CD4-positive, alpha-beta T cell treated with Interleukin-21 for 1 hour (primary cell): ENCODE measurements at places on chromosomes 5 and 9.
A peak's percentile ranks its signal among the peaks of the same experiment; 100 is the strongest.

DNA sequence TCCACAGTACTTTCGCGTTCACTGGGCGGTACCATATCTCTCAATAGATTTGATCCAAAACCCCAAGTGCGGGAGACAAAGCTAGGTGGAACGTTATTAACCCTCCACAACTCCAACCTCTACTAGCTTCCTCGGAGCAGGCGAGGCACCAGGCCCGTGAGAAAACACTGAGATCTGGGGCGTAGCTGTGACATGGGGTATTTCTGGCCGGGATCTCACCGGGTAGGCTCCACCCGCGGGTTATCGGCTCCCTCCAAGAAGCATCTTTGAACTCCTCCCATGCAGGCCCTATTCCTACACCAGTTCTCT lies 350 bp upstream of the SLC25A46 start:
- no peak for DNase-seq

- DNase-seq, result no peak
Observed at GRCh38 chr5:171469326-171469725, 49.9 kb downstream of the FGF18 start.

- DNase-seq, result no peak
Observed at GRCh38 chr9:135144581-135145170, 57.2 kb downstream of the OLFM1 start.

- no peak for DNase-seq
Observed at GRCh38 chr5:134642931-134643530, 5.6 kb upstream of the SEC24A start.

DNA sequence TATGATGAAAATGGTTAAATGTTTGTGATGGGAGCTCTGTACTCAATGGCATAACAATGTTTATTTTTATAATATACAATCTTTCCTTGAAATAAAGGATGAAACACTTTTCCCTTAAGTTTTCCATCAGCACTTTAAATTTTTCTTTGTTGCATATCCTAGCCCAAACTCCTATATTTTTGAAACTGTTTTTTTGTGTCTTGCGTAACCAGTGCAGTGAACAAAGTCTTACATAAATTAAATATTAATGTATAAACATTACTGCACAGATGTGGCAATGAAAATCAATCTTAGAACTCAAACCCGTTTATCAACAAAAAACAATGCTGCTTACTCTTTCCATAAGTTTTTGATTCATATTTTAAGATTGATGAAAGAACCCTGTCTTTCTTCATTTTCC lies 34.1 kb upstream of the IL31RA start:
- DNase-seq, result no peak

DNA sequence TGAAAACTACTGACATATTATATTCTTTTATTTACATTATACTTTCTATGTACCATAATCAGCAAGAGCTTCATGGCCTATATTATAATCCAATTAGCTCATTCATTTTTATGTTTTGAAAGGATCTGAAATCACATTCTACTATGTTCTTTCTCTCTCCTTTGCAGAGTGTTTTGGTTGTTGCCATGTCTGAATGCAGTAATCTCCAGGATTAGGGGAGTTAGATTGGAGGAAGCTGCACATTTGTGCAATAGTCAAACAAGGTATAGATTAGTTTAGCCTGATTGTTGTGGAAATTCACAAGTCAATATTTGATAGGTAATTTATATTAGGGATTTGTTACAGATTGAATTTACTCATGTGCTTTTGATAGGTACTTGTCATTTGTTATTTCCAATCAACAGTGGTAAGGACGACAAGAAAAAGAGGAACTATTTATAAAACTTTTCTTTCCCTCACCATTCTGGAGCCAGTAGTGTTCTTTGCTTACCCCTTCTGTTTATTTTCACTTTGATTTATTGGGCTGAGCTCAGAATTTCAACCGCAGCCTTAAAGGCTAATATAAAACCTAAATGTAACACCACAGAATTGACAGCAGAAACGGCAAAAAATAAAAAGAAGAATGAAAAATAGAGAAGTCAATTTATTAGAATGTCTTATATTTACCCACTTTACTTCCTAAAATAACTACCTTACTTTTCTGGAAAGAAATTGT lies 597.0 kb downstream of the CHSY3 start:
- no peak for DNase-seq

DNA sequence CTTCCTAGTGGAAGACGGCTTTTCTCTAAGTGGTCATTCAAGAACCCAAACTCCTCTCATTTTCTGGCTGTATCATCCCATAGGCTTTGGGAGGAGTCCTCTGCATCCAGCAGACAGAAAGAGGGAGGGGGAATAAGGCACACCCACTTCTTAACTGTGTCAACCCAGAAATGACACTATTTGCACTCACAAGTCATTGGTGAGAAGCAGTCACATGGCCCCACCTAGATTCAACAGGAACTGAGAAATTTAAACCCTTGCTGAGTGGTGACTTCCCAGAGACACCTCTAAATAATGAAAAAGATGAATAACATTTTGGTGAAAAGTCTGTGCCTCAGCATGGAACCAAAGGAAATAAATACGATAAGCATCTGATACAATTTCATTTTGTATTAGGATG lies 120.0 kb downstream of the MCTP1 start:
- DNase-seq, result no peak

DNA sequence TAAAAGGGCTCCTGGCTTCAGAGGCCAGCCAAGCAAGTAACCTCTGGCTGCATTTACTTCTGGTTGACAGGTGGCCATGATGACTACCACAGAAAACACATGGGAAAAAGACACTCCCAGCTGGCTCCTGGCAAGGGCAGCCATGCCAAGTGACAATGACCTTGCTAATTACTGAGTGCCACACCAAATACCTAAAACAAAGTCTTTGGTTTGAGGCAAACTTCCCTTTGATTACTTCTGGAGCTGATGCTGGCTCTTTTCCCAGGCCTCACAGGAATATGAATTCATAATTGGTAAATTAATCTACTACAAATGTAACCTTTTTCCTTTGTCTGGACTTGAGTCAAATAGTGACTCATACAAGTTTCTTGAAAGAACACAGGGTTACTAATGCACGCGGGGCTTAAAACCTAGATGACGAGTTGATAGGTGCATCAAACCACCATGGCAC lies 61.0 kb downstream of the LPAR1 start:
- no peak for DNase-seq

DNA sequence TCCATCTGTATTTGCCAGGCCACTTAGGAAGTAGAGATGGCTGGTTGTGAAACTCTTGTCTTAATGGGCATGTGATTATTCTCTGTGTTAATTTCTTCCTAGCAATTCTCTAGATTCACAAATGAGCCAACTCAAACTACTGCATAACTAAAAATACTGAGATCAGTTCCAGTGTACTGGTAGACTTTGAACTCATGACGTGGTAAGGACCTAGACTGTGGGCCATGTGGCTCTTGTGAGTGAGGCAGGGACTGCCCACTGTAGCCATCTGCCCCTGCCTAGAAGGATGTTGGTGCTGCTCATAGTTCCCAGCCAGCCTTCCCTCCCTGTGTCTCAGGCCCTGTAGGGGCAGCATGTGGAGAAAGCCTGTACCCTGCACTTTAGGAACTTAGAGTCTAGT lies 47.4 kb downstream of the CYSTM1 start:
- no peak for DNase-seq

- peak; percentile 26 for DNase-seq
Observed at GRCh38 chr9:135905380-135906258, 1.7 kb downstream of the CAMSAP1 start.
